ENCODE measurements at places on chromosomes 12 and 14. TPM values are rescaled to one million over a fixed set of nuclear protein-coding genes. Genes with fewer than 3 reads are reported as not detected.

The MFAP5 gene
- 89.8 TPM for polyA plus RNA-seq

The SLC24A4 gene
- 1.2 TPM for polyA plus RNA-seq

The KRT81 gene
- polyA plus RNA-seq: 0.14 TPM

DNA sequence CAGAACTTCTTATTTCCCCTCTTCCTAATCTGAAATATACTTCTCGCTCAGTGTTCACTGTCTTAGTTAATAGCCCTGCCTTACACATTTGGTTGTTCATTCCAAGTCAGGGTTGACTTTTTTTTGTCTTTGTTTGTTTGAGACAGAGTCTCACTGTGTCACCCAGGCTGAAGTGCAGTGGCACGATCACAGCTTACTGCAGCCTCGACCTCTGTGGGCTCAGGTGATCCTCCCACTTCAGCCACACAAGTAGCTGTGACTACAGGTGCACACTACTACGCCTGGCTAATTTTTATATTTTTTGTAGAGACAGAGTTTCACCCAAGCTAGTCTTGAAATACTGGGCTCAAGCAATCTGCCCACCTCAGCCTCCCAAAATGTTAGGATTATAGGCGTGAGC, 42.3 kb upstream of the PRPF39 start:
- DNase-seq: no peak

GRCh38 chr12:28217805-28218204, 27.5 kb downstream of the CCDC91 start:
- DNase-seq: no peak

GRCh38 chr12:130970165-130970907, 16.6 kb downstream of the ADGRD1 start:
- no peak for DNase-seq
